ENCODE measurements at places on chromosomes 11 and 22.

GRCh38 chr11:134355656-134356055 lies 23.9 kb downstream of the GLB1L2 start:
- no peak for DNase-seq

- no peak for DNase-seq
Observed at GRCh38 chr22:40718250-40719204, 39.2 kb downstream of the MCHR1 start.

GRCh38 chr11:25737071-25737675 lies 594.8 kb upstream of the ANO3 start:
- DNase-seq, result no peak

- no peak for DNase-seq
Observed at GRCh38 chr11:46827995-46828394, 18.1 kb downstream of the CKAP5 start.

- peak; percentile 60 for DNase-seq
Observed at GRCh38 chr11:111069066-111069465, 176.5 kb upstream of the POU2AF2 start.

DNA sequence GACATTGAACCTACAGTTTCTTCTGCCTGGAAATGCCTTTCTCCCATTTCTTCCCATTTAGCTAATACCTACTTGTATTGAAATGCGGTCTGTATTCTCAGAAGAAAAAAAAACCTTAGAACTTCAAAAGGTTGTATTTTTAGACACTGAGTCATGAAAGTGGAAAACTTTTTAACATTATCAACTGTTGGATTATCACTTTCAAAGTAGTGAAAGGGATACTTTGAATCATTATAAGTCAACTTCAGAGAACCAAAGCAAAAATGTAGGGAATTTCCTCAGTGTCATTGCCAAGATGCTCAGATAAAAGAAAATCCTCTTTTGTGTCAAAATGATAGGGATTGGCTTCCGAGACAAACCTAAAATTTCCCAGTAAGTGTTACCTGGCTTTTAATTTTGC lies 6.6 kb downstream of the HOATZ start:
- no peak for DNase-seq

DNA sequence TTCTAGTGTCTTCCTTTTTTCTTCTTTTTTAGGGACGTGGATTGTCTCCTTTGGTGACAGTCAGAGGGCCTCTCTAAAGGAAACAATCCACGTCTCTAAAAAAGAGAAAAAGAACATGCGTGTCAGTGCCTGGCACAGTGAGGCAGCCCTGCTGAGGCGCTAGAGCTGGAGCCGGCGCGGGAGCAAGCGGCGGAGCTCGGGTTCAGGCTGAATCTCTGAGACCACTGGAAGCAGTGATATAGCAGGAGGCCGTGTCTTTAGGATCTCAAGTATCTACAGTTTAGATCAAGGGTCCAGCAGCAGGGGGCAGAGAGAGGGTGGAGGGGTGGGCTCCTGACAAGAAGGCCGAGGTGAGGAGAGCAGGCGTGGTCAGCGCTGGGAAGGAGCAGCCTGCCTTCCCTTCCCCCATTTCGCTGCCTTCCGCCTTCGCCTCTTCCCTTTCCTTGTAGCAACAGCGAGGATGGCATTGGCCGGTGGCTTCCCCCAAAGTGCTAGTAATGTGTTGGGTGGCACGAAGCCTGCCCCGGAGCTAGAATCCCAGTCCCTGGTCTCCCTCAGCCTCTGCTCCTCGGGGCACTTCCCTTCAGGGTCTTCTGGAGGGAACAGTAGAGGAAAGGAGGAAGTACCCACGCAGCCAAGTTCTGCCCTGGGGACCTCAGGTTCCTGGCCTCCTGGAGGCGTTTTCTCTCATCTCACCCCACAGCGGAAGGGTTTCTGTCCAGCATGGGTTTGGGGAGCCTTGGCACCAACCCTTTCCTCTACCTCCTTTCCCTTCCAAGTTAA lies 28.2 kb upstream of the RAB1B start:
- DNase-seq, result no peak

DNA sequence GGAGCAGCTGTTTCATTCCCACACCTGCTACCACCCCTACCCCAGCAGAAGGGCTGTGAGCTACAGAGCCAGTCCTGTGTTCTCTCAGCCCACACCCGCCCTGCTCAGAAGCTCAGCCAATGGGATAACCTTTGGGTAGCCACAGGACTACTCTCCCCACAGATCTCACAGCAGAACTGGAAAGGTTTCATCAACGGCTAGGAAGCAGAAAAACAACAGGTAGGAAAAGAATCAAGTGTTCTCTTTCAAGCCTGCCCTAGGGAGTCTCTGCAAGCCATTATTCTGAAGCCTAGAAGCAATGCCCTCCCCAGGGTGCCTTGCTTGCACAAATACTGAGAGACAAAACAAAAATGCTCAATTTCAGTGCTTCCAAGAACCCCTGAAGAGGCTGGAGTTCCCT lies 77.2 kb downstream of the TMPRSS5 start:
- no peak for DNase-seq

GRCh38 chr11:37280200-37280599 lies 682.2 kb upstream of the RAG2 start:
- DNase-seq, result no peak

- no peak for DNase-seq
Observed at GRCh38 chr11:2584812-2585565, 114.8 kb downstream of the KCNQ1OT1 start.

DNA sequence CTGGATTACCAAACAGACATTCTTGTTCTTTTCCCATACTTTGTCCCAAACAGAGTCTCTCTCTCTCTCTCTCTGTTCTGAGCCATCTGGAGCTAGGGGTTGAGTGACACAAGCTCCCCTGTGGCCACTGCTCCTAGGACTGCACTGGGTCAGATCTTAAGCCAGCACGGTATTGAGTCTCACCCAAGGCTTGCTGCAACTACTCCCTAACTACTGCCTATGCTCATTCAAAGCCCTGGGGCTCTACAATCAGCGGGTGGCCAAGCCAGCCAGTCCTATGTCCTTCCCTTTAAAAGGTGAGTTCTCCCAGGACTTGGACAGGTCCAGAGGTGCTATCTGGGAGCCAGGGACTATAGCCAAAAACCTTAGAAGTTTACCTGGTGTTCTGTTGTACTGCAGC lies 385.6 kb downstream of the CNTN5 start:
- DNase-seq, result no peak

DNA sequence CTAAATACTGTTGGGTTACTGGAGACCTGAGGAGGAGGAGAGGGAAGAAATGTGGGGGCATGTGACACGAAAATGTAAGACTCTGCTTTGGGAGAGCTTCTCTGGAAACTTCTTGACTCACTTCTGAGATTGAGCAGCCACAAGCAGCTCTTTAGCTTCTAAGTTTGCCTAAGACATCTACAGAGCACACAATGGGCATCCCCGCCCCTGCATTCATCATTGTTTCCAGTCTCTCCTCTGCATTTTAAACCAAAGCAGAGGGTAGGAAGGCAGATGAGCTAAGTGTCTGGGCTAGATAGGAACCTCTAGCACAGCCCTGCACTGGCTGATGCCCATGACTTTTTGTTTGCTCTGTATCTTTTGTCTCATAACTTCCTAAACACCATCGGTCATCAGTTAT lies 2.1 kb upstream of the OR52D1 start:
- no peak for DNase-seq

GRCh38 chr11:123241294-123241693 lies 46.2 kb upstream of the CLMP start:
- DNase-seq, result no peak

DNA sequence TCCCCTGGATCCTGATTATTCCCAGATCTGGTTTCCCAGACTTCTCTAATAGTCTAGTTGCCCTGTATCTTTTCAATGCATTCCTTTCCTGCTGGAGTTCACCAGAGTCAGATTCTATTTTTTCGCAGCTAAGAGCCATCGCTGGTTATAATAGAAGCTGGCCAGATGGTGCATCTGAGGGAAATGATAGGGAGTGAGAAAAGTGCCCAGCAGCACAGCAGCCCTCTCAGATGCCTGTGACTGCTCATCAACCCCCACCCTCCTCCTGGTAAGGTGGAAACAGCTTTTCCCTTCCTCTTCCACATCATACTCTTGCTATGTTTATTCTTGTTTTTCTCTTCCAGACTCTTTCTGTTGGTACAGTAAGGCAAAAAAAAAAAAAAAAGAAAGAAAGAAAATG lies 12.8 kb downstream of the OR8A1 start:
- DNase-seq, result no peak

GRCh38 chr11:78156127-78156844 lies 16.9 kb upstream of the ALG8 start:
- DNase-seq, result peak; percentile 18

DNA sequence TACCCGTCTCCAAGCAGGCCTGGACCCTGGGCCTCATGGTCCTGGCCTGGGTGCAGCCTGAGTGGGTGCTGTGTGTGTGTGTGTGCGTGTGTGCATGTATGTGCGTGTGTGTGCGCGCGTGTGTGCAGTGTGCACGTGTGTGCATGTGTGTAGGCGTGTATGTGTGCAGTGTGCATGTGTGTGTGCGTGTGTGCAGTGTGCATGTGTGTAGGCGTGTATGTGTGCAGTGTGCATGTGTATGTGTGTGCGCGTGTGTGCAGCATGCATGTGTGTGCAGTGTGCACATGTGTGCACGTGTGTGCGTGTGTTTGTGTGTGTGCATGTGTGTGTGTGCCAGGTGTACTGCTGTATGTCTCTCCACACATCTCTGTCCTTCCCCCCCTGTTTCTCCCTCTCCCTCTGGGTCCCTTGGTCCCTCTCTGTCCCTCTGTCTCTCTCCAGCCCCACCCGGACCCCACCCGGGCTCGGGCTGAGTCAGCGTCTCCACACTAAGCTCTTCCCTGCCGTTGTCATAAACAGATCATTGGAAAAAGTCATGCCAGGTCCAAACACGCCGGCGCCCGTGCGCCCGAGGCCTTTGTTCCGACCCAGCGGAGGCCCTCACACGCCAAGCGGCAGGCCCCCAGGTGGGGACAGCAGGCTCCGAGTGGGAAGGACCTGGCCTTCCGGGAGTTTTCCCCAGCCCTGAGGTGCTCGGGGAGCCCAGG lies 34.0 kb downstream of the WNT7B start:
- DNase-seq, result no peak

DNA sequence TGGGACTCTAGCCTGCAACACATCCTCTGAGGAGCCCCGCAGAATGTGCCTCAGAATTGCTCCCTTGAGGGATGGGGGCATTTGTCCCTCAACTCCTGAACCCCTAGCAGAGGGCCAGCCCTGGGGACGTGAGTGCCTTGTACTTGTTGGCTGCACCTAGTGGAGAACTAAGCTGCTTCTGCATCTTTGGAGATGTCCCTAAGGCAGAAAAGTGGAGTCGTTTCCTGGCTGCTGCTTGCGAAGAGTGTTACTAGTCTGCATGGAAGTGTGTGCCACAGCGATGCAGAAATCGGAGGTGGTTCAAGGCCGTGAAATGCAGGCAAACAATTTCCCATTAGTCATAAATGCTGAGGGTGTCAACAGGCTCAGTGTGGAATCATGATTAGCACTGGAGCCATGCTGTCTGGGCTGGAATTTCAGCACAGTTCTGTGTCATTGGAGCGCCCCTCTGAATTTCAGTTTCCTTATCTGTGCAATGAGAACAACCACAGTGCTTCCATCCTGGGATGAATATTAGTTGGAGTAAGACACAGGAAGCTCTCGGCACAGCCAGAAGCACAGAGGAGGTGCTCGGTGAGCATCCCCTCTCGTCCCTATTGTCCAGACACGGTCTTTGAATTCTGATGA lies 56.5 kb downstream of the MIAT start:
- peak; percentile 82 for DNase-seq

DNA sequence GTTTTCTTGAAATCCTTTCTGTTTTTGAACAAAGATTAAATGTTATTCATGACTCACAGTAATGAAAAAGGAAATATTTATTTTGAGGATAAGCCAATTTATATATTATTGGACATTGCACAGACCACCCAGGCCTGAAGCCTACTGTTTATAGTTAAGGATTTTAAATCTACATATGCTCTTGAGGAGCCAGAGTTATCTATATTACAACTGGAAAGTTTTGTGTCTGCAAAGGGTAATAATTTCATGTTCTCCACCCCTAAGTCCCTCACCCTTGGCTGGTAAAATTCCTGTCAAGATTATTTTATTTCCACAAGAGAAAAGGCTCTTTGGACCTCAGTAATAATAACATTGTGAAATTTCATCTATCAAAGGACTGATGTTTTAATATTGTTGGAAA lies 228.2 kb downstream of the TMEM135 start:
- no peak for DNase-seq

DNA sequence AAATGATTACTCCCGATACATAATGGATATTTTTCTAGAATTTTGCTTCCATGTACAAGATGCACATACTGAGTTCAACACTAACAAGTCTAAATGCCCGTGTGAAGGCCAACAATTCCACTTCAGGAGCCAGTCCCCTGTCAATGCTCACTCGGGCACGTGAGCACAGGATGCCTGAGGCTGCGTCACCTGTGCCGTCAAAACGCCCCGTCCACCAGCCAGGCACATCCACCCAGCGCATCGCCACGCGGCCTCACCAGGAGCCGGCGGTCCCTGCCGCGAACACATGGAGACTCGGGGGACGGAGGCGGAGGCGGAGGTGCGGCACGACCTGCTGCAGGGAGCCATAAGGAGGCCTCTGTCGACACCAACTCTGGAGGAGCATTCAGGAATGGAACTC lies 9.8 kb downstream of the TOLLIP start:
- DNase-seq, result no peak

GRCh38 chr11:71917646-71918140 lies 10.7 kb downstream of the XNDC1N start:
- no peak for DNase-seq

GRCh38 chr11:60334005-60334620 lies 7.1 kb downstream of the MS4A6E start:
- peak; percentile 75 for DNase-seq

DNA sequence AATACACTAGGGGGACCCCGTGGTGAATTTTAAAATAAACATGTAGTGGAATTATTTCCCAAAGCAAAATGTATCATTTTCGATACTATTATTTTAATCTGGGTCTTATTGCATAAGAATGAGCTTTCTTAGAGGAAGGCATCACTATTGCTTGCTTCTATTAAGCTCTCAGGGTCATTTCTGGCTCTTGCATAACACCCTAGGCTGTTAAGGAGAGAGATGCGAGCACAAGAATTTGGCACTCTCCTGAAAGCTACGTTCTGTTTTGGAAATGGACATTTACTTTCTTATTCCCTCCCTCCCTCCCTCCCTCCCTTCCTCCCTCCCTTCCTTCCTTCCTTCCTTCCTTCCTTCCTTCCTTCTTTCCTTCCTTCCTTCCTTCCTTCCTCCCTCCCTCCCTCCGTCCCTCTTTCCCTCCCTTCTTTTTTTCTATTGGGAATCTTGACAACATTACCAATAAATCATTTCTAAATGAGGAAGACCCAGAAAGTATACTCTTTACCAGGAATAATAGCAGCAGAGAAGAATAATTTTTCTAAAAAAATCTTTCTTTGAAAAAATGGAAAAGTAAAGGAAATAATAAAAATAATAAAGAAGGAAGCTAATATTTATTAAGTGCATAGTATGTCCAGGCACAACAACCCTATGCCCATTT lies 83.6 kb upstream of the BDNF start:
- DNase-seq, result no peak

GRCh38 chr11:19382131-19382611 lies 141.4 kb upstream of the E2F8 start:
- DNase-seq, result no peak

All from mesenchymal stem cell (in vitro differentiated cells and primary cell).